ENCODE measurements at places on chromosomes 3 and 15.

- DNase-seq = no peak
These were observed 82.4 kb upstream of the HERC1 start for GRCh38 chr15:63915873-63916771.

DNA sequence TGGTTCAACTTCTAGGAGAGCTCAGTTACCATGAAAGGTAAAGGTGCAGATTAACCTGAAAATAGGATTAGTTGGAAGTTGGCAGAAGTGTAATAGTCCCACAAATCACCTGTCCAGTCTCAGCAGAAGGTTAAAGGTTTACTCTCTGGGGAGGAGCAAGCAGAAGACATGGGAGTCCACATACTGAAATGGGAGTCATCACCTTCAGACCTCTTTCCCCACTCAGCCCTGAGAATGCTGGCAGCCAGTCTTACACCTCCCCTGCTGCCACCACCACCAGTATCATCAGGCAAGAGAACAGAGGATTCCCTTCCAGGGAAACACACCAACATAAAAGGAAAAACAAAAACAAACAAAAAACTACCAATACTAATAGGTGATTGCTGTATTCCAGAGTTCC lies 13.8 kb upstream of the PLA2G4D start:
- DNase-seq = no peak

- no peak for DNase-seq
These were observed 344.3 kb upstream of the UMPS start for GRCh38 chr3:124385996-124386395.

- DNase-seq = no peak
These were observed 15.3 kb upstream of the EPHB3 start for GRCh38 chr3:184546252-184546651.

DNA sequence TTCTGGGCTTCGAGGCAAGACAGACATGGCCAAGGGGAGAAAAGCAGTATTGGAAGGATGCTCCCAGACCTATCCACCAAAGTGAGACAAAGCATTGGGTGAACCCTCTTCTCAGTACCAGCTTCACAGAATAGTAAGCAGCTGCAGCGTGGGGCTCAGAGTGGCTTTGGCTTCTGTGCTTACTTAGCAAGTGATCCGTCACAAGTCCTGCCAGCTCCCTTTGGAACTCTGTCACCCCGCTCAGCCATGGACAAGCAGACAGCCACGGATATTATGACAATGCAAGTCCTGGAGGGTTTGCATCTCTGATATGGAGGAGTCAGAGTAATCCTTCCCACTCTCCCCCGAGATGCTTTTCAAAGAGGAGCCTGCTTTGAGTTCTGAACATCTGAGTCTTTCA lies 90.8 kb downstream of the SLCO3A1 start:
- DNase-seq = no peak

DNA sequence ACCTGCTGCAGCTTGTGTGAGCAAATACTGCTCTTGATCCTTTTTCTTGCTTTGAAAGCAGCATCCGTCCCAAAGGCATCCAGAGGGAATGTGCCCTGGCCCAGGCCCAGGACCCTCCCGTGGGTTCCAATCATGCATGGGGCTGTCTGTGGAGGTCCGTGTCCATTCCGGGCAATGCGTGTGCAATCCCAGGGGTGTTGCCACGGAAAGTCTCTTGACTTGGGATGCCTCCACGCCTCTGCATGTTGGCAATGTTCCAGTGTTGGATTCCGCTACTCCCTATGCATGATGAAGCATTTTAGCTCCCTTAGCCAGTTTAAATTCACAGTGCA lies 105.7 kb downstream of the SNRPN start:
- DNase-seq = no peak

GRCh38 chr15:71648095-71648494 lies 162.3 kb upstream of the NR2E3 start:
- DNase-seq = no peak

DNA sequence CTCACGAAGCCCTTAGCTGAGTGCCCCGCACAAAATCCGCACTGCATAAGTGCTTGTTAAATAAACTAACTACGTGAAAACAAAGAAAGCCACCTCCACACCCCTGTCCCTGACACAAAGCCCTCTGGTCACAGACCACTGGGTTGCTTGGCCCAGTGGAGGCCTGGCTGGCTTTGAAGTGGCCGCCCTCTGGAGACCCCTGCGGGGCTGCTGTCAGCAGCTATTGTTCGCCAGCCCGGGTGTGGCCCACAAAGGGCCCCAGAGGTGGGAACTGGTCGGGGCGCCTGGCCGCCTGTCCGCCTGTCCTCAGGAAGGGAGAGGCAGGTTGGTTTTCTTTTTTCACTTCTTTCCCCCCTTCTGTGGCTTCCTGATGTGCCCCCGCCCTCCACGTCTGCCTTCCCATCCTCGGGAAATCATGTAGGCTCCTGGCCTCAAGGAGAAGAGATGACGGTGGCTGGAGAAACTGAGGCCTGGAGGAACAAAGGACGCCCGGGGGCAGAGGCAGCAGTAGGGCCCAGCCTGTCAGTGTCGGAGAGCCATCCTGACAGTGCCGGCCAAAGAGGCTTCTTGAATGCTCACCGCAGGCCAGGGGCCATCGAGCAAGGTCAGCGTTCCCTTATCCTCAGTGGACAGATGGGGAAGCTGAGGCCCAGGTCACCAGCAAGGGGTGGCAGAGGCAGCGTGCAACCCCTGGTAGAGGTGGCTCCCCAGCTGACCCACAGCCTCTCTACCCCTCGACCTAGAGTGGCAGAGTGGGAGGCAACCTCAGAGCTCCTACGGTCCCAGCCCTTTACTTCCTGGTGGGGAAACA lies 61.1 kb downstream of the SLC6A6 start:
- DNase-seq = no peak

DNA sequence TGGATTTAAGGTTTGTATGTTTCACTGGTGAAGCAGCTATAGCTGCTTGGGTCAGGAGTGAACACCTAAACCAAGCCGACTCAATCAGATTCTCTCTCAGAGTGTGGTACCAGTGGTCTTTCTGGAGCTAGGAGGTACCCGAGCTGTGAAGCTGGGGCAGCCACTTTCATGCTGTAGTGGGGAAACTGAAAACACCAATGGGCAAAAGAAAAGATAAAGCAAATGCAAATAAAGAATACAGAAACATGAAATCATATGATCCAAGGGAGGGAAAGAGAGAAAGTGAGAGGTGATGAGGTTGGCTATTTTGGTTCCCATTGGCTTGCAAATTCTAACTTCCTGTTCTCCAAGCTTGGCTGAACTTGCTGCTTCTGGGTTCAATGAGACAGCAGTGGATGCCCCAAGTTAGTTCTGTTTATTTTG lies 212.3 kb upstream of the CFAP20DC start:
- no peak for DNase-seq

DNA sequence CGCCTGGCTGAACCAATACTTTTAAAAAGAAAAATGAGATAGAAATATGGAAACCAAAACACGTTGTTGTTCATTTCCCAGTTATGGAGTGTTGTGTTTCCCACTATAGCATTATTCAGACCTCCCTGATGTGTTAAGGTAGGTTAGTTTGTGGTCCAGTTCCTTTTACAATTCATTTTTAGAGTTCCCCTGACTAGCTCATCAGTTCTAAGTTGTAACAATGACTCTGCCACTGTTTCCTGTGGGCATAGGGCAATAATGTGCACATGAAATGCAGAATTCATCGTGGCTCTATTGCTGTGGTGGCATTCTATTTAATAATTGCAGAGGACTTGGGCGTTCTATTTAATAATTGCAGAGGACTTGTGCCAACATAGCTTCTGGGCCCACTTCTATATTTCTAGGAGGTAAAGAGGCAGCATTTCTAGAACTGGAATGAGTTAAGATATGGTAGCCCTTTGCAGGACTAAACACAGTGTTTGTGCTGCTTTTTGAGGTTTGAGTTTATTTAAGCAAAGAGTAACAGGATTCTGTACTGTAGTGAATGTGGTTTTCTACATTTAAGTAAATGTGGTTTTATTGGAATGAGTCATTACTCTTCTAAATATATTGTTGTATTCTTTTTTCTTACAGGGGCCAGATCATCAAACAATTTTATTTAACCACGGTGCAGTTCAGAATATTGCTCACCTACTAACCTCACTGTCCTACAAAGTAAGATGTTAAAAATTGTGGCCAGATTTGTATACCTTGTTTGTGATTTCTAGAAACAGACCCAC lies 47.5 kb downstream of the ARMC8 start:
- no peak for DNase-seq

DNA sequence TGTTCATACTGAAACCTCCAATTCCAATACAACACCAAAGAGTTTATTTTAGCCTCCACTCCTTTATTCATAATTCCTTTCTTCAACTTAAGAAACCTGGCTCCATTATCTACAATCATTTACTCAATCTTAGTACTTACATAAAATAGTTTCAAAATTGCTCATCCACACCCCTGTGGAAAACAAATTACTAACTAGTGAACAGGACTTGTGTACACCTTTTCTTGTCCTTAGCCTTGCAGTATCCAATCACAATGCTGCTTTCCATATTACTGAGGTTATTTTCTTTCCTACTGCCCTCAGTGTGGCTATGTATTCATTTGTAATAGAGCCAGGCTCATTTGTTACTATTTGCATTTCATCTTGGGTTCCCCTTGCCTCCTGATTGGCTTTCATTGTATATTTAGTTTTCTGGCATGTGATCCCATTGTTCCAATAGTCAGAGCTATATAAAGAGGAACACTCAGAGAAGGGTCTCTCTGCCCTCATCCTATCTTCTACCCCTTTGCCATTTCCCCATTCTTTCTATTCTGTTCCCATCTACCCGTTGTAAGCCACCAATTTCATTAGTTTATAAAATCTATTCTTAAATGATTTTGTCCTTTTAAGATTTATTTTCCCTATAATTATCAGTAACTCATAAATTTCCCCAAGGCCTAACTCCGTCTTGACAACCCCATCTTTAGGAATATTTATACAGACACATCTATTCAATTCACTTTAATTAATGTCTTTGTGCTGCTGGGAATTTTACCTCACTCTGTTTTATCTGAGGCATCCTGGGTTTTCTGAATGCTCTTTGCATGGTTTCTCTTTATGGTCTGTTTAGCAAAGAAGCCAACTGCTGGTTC lies 67.9 kb upstream of the RBP1 start:
- no peak for DNase-seq

GRCh38 chr15:88132499-88132898 lies 124.0 kb downstream of the NTRK3 start:
- DNase-seq = no peak

- no peak for DNase-seq
These were observed 114.8 kb downstream of the FILIP1L start for GRCh38 chr3:99999536-99999935.

DNA sequence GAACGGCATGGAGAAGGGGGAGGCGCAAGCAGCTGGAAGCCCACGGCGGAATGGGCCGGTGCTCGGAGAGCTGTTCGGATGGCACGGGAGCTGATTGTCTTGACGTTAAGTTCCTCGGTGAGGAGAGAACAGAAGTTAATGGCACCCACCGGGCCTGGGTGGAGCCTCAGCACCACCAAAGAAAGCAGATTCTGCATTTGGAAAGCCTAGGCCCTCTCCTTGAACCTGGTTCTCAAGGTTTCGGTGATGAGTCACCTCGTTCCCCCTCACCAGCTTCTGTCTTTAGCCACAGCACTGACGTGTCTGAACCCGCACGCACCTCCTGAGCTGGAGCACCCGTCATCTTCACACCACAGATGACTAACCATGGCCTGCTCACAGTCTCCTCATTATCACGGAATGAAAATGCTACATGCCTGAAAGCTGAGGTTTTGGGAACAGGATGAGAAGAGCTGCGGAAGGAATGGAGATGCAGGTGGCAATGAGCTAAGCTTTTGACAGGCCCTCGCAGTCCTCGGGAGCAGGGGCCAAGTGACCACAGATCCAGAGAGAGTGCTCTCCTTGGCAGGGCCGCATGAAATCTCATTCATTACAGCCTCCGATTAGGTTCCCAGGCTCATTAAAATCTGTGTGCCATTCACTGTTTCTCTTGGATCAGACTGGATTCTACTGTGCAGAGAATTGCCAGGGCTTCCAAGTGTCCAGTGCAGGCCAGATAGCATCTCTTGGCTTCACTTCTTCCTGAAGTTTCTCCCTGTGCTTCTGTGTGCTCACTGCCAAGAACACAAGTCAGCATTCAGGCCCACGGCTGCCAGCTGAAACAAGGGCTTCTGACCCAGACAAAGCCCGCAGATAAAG lies 96.3 kb upstream of the DLG1 start:
- peak; percentile 100 for DNase-seq

DNA sequence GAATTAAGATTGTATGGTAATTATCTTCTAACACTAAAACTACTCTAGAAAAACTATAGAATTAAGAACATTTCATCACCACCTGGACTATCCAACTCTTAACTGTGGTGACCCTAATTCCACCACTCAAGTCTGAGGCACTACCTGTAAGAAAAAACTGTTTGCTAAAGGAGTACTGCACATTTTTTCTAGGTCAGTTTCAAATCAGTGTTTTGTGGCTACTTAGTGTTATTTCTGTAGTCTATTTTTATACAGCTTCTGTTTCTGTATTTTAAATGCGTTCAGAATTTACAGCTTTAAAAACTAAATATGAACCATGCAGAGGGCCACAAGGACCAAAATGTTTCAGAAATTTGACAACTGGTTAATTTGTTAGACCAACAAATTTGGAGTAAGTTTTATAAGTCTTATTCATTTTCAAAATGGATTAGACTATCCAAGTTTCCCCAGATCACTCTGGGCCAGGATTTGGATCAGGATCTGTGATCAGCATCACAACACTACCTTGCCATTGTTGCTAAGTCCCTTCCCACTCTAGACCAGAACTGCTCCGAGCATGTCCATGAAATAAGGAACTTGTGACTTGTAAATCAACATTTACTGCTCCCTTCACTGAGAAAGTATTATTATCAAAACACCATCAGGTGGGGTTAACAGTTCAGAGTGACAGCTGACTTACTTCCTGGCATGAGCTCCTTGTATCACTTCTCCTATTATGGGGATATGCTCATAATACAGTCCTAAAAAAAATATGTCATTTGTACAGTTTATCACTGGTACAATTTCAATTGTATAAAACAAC lies 8.6 kb downstream of the GLT8D1 start:
- no peak for DNase-seq

GRCh38 chr3:115698851-115699591 lies 75.7 kb downstream of the GAP43 start:
- no peak for DNase-seq

- DNase-seq = no peak
These were observed 612.6 kb upstream of the NECTIN3 start for GRCh38 chr3:110459021-110459420.

DNA sequence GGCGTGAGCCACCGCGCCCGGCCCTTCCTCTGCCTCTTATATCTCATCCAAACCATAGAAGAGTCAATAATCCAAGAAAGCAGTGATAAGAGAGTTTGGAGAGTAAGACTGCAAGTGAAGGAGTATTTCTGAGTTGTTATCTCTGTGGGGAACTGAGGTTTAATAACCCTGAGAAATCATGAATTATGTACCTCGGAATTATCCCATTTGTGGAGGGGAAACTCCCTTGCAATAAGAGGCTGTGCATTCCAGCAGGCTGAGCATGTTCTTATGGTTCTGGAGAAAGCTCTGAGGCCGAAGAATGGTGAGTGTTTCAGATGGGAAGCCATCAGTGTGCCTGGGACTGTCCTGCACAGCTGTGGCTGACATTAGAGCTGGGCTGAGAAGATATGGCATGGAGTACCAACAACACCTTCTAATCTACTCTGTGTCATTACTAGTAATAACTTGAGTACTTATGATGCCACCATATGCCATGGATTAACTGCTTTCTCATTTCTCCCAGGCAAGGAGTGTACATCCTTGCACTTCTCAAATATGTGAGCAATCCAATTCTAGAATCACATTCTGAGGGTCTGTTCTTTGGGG lies 31.4 kb upstream of the NOX5 start:
- DNase-seq = no peak
